ENCODE measurements at places on chromosomes 5 and 9. TPM values are rescaled to one million over a fixed set of nuclear protein-coding genes. Genes with fewer than 3 reads are reported as not detected.

GRCh38 chr5:103254921-103255320 lies 3.6 kb upstream of the MACIR start:
- no peak for DNase-seq

- no peak for DNase-seq
Observed at GRCh38 chr9:132670457-132671391, at the start of gene GTF3C4. GTF3C4 (plus strand) TSS chr9:132670464; CDS start chr9:132670599, 135 bp downstream.

DNA sequence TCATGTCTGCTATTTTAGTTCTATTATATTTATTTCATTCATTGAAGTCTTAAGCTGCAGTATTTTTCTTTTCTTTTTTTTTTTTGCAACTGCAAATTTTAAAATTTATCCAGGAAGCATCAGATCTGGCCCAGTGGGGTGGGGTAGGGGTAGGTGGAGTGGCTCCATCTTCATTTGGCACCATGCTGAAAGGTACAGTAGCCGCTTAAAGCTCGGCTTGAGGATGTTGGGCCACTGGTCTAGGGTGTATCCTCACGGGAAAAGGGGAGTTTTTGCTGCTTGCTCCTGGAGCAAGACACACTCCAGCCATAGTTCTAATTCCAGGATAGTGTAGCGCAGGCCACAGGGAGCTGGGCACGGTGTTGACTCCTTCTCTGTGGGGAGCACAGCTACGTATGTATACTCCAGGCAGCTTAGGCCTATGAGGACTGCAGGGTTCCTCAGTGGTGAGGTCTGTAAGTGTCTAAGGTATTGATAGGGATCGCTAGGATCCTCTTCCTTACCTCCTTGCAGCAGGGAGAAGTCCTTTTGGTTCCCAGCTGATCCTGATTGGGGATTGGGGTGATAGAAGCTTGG lies 22.7 kb downstream of the RCL1 start:
- DNase-seq, result no peak

DNA sequence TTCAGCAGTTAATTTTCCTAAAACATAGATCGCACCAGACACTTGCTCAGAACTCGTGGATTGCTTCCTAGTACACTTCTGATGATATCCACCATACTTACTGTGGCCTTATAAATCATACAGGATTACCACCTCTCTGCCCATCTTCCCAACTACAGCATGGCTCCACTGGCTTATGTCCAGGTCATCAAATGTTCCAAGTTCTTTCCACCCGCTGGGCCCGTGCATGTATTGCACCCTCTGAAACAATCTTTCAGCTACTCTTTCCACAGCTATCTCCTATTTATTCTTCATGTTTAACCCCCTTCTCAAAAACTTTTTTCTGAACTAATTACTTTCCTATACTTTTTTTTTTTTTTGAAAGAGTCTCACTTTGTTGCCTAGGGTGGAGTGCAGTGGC lies 18.5 kb downstream of the FBXW2 start:
- no peak for DNase-seq

- DNase-seq, result no peak
Observed at GRCh38 chr9:118533850-118534249, 829.6 kb downstream of the TLR4 start.

The EGFL7 gene
- total RNA-seq, result 142 TPM

DNA sequence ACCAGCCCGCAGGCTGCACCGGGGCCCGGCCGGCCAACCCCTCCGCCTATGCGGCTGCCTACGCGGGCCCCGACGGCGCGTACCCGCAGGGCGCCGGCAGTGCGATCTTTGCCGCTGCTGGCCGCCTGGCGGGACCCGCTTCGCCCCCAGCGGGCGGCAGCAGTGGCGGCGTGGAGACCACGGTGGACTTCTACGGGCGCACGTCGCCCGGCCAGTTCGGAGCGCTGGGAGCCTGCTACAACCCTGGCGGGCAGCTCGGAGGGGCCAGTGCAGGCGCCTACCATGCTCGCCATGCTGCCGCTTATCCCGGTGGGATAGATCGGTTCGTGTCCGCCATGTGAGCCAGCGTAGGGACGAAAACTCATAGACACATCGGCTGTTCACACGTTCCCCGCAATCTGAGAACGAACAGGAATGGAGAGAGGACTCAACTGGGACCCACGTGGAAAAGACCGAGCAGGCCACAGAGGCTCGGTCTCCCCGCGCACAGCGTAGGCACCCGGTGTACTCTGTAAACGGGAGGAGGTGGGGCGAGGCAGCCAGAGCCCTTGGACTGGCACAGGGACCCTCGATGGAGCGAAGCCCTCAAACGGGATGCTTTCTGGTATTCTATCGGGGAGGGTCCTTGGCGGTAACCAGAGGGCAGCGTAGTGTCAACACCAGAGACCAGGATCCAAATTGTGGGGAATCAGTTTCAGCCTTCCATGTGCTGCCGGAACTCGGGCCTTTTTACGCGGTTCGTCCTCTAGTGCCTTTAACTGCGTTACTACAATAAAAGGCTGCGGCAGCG lies 1.9 kb downstream of the FOXE1 start:
- DNase-seq, result no peak

The SH3TC2 gene
- total RNA-seq, result not detected

DNA sequence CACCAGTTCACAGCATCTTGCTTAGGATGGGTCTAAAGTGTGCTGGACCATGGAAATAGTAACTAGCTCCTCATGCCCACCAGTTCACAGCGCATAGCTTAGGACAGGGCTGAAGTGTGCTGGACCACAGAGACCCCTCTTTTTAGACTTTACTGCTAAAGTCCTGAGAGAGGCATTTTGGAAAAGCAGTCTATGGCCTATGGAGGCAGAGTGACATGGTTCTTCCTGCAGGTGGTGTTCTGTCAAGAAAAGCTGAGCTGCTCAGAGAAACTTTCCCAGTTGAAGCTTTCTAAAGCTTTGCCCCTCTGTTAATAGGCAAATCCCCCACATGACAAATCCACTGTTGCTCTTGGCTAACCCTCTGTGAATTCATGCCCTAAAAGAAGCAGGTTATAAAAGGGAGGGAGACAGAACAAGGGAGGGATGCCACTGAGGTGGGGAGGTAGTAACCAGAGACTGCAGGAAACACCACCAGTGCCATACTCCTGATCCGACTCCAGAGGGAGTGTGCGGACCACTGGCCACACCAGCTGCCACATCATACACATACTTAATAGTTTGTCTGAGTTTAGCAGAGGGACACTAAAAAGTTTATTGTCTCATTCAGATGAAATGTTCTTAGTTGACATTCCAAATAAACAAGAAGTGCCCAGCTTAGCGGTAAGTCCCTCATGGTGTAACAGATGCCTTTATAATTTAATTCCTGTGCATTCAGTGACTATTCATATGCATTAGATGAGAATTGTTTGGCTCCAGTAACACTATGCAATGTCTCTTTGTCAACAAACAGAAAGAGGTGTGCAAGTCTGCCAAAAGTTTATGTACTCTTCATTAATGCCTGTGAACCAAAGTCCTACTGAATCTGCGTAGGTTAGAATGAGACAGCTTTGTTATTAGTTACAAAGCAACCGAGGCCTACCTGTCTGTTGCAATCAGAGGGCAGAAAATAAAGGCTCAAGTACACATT lies 236.2 kb upstream of the NFIL3 start:
- DNase-seq, result peak; percentile 4

GRCh38 chr5:168375214-168375613 lies 83.8 kb downstream of the WWC1 start:
- DNase-seq, result no peak

DNA sequence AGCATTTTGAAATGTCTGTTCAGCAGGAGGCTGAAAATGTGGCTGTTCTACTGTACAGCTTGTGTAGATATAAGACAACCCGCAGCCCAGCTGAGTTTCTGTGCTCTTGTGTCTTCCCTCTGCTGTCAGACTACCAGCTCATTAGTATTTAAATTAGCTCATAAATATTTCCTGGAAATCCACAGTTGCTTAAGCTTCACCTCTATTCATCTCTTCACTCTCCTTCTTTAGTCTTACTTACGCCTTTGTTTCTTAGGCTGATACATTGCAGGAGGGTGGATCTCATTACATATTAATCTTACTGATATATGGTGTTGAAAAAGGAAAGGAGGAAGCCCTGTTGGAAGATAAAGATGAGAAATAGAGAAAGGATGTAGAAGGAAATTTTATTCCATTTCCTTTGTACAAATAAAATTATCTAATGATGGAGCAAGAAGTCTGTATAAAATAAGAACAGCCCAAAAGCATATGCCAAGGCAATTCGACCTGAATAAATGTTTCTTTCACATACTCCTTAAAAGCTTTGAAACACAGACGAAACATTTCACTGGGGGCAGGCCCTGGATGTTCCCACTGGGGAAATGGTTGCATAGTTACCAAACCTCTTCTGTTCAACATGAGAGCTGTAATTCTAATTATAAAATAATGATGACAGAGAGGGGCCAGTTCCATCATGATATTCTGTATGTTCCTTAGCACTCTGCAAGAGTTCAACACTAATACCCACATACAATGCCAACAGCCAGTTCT lies 111.8 kb upstream of the APC start:
- no peak for DNase-seq

GRCh38 chr5:172172912-172173563 lies 15.0 kb downstream of the STK10 start:
- no peak for DNase-seq

DNA sequence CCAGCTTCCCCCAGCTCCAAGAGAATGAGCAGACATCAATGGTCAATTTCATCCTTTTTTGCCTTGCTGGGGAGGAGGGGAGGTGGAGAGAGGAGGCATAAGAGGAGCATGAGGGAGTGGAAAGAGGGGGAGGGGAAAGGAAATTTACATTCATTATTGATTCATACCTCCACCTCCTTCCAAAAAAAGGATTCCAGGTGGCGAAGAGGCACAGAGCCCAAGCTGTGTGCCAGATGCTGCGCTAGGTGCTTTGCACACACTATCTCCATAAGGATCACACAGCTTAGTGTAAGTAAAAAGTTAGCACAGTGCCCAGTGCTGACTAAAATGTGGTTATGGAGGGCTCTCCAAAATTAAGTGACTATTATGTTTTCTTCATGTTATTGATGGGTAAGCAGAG lies 11.0 kb downstream of the ASTN2 start:
- DNase-seq, result no peak

DNA sequence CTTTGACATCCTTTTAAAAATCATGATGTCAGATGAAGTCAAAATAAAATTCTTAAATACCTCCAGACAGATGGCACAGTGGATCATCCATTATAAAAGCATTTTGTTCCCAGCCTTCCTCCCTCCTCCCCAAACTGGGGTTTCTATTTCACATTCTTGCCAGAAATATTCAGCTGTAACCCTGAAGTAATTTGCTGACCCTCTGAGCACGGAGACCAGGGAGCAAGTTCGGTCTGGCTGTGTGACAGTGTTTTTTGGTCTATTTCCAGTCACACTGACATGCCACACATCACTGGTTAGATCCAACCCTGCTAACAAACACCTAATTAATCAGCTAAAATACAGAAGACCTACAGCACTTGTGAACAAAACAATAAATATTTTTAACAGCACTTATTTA lies 126.2 kb upstream of the DMRT1 start:
- peak; percentile 86 for DNase-seq

- DNase-seq, result no peak
Observed at GRCh38 chr5:162248107-162248713, 180.6 kb downstream of the GABRG2 start.
